ENCODE measurements at places on chromosomes 12 and 14.

GRCh38 chr14:91399868-91400640 lies 17.6 kb downstream of the CCDC88C start:
- DNase-seq: no peak

GRCh38 chr12:10304161-10304574 lies 3.5 kb upstream of the KLRD1 start:
- DNase-seq: no peak

- DNase-seq: no peak
Observed at GRCh38 chr14:68401855-68402254, 391.0 kb downstream of the ZFP36L1 start.

DNA sequence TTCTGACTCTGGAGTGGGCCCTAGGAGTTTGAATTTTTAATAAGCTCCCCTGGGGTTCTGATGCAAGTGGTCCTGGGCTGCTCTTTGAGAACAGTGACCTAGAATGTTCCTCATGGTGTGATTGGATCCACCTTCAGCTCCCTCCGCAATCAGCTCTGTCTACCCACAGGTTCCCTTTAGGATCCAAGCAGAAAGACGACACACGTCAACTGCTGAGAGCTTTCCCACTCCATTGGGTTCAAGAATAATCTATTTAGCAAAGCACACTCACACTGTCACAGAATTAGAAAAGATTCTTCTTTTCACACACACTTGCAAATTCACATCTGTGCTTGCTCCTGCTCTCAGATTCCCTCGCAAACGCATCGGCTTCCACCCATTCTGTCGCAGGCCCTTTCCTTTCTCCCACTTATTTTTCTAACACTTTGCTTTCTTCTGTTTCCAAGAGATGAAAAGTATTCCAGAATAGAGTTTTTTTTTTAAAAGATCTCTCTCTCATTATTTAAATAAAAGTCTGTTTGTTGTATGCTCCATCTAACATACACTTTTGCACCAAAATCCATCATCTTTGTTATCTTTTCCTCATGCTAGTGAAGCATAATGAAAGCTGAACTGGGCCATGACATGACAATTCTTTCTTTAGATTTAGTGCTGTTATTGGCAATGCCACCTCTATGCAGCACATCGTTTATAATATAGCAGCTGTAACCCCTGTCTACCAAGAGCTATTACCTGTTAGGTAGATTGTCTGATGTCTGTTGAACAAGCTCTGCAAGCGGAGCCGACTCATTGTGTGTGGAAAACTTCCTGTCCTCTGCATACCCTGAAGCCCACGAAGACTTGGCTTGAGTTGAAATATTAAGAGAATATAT lies 73.1 kb downstream of the CACNA1C start:
- no peak for DNase-seq

DNA sequence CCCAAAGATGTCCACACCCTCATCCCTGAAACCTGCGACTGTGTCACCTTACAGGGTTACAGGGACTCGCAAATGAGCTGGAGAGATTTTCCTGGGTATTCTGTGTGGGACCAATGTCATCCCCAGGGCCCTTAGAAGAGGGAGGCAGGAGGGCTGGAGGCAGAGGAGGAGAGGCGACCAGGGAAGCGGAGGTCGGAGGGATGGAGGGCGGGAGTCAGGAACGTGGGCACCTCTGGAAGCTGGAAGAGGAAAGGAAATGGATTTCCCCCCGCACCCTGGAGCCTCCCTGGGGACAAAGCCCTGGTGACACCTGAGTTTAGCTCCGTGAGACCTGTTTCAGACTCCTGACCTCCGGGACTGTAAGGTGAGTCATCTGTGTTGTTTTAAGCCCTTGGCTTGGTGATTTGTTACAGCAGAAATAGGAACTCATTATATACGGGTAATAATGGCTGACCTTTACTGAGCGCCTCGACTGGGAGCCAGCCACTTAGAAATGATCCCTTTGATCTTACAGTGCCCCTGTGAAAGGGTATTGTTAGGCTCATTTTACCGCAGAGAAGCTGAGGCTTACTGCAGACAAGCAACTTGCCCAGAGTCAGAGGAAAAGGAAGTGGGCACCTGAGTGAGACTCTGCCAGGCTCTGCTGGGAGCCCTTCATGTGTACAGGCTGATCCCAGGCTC lies 29.3 kb upstream of the FZD10 start:
- DNase-seq: no peak

- no peak for DNase-seq
Observed at GRCh38 chr14:98606041-98606640, 665.9 kb downstream of the BCL11B start.

GRCh38 chr12:77122236-77122635 lies 56.9 kb upstream of the E2F7 start:
- DNase-seq: no peak

DNA sequence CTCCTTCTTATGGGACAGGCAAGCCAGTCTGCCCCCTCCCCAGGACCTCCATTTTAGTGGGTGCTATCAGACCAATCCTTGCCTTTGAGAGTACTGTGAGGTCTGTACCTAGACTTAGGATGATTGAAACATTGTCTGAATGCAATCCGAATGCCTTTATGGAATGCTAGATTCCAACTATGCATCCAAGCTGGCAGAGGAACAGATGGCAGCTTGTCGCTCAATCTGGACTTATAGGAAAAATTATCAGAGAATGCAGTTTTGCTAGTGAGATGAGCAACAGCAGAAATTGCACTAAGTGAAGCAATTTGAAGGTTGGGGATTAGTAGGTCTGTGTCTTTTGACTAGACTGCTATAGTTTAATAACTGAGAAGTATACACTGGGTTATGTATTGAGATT lies 109.1 kb downstream of the DYRK2 start:
- no peak for DNase-seq
